ENCODE measurements at places on chromosomes 7 and 10. TPM values are rescaled to one million over a fixed set of nuclear protein-coding genes. Genes with fewer than 3 reads are reported as not detected.

Gene CRPPA
- 1.0 TPM for total RNA-seq

Gene CHAT
- not detected for total RNA-seq

Gene AGAP6
- 15.5 TPM for total RNA-seq

Gene LIPM
- total RNA-seq: not detected

Gene GLI3
- total RNA-seq: 26.2 TPM

Gene VSTM2A
- not detected for total RNA-seq

Gene GSDME
- 76.8 TPM for total RNA-seq

Gene SAMD9L
- total RNA-seq: 6.7 TPM

Gene FRMD4A
- total RNA-seq: 4.7 TPM

Gene ST8SIA6
- total RNA-seq: 0.17 TPM

Gene PAPSS2
- 3.8 TPM for total RNA-seq

Gene MTPN
- total RNA-seq: 182 TPM

Gene SLC29A4
- total RNA-seq: 4.8 TPM

Gene MALRD1
- total RNA-seq: 0.83 TPM

Gene LIMK1
- total RNA-seq: 23.8 TPM

Gene HECW1
- not detected for total RNA-seq

Gene PCGF5
- total RNA-seq: 22.5 TPM

Gene UPK3BL1
- total RNA-seq: 9.8 TPM

Gene NMT2
- 12.5 TPM for total RNA-seq

Gene PNLIPRP2
- total RNA-seq: not detected

Gene GFRA1
- 0.17 TPM for total RNA-seq

Gene ATP6V0A4
- 3.2 TPM for total RNA-seq

Gene GPR37
- total RNA-seq: 0.85 TPM

Gene TMEM213
- not detected for total RNA-seq

Gene PAPOLB
- total RNA-seq: not detected

Gene MYL10
- not detected for total RNA-seq

Gene CLCN1
- under 0.01 TPM for total RNA-seq

Gene TRIM50
- total RNA-seq: not detected

Gene IFIT1B
- total RNA-seq: not detected

Gene TMEM273
- not detected for total RNA-seq

Gene RGS10
- total RNA-seq: 16.8 TPM

Gene ZPBP
- total RNA-seq: not detected

Gene TIMM23B
- 27.1 TPM for total RNA-seq

Gene MRM2
- 29.9 TPM for total RNA-seq

Gene HOXA5
- 6.7 TPM for total RNA-seq

Gene CPEB3
- total RNA-seq: 2.2 TPM

Gene CTBP2
- 132 TPM for total RNA-seq

Gene PTPRE
- total RNA-seq: 70.5 TPM

Gene UCN3
- not detected for total RNA-seq

Gene OR2A1
- total RNA-seq: not detected

Gene LIPJ
- not detected for total RNA-seq

Gene PLAU
- total RNA-seq: 328 TPM

Gene SPAM1
- total RNA-seq: not detected

Gene TACC2
- 41.7 TPM for total RNA-seq

Gene CALHM3
- total RNA-seq: not detected

Gene COBL
- total RNA-seq: 3.0 TPM

Gene OR2A5
- not detected for total RNA-seq

Gene DNA2
- 10.3 TPM for total RNA-seq

Gene NKX2-3
- not detected for total RNA-seq

Gene POLR3A
- 21.2 TPM for total RNA-seq

Gene TCERG1L
- 0.17 TPM for total RNA-seq

Gene ACHE
- 0.40 TPM for total RNA-seq

Gene ASB15
- not detected for total RNA-seq
